SK-N-SH treated with all-trans-retinoic acid at 6 μM for 48 hours (cell line): ENCODE measurements at places on chromosomes 16 and 17.

DNA sequence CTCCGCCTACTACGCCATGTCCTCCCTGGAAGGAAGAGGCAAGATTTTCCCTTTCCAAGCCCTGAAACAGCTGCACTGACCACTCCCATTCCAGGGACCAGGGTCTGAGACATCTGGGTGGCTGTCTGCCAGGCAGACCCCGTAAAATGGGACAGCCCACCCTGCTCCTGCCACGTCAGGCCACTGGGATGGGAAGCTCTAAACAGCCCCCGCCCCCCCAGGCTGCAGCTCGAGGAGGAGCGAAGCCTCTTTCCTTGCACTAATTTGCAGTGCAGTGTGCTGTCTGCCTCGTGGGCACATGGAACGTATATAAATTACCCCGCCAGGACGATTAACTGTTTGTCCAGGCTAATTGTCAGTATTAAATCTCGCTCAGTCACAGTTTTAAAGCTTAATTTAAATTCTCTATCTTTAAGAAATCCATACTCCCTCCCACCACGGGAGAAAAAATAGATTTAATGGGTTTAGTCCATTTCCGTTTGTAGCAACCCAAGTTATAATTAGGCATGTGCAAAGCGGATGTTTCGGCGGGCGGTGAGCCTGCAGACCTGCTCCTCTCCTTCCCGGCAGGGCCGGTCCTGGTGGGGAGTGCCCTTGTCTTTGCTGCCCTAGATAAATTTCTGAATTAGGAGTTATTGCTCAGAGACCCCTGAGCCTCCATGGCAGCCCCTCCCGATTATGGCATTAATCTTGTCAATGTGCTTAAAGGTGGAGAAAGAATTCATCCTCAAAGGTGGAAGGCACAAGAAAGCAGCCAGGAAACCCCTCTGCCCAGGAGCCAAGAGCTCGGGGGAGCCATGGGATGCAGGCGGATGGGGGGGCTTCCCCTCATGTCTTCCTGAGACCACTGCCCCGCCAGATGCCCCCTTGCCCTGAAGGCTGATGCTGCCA lies 268.0 kb upstream of the TNRC6C start:
- peak; percentile 59 for ATAC-seq

GRCh38 chr16:49969091-49970030 lies 55.7 kb upstream of the CNEP1R1 start:
- ATAC-seq, result no peak

DNA sequence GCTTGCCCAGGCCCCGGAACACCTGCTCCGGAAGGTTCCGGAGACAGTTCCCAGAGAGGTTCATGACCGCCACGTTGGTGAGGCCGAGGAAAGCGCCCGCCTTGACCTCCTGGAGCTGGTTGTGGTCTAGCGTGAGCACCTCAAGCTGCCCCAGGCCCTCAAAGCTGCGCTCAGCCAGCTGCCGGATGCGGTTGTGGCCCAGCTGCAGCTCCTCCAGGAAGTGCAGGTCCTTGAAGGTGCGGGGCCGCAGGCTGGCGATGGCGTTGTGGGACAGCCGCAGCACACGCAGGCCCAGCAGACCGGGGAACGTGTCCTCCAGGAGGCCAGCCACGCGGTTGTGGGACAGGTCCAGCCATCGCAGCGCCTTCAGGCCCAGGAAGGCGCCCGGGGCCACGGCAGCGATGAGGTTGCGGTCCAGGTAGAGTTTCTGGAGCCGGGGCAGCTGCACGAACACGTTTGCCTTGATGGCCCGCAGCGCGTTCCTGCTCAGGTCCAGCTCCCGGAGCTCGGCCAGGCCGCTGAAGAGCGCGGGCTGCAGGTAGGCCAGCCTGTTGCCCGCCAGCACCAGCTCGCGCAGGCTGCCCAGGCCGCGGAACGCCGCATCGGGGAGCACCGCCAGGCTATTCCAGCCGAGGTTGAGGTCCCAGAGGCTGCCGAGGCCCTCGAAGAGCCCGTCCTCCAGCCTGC lies 2.1 kb downstream of the IGFALS start:
- ATAC-seq, result no peak

- peak; percentile 55 for ATAC-seq
Observed at GRCh38 chr17:20008242-20009051, 712 bp upstream of the SPECC1 start.

- no peak for ATAC-seq
Observed at GRCh38 chr17:34537445-34537844, 41.9 kb upstream of the TMEM132E start.

- ATAC-seq, result no peak
Observed at GRCh38 chr16:77585379-77586251, 136.7 kb upstream of the NUDT7 start.

DNA sequence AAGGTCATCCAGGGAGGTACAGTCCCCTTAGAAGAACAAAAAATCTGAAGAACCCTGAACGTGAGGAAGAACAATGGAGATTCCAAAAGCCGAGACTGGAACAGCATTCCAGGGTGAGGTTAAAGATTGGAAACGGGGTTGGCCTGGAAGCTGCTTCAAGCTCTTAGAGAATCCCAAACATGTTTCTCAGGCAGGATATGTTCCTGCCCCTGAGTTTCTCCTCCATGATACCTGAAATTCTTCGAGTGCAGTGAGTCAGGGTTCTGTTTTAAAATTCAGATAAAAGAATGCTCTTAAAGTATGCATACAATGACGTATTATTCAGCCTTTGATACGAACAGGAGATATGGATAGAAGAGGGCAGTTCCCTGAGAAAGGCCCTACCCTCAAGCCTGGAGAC lies 293.1 kb downstream of the HS3ST3B1 start:
- ATAC-seq, result no peak

DNA sequence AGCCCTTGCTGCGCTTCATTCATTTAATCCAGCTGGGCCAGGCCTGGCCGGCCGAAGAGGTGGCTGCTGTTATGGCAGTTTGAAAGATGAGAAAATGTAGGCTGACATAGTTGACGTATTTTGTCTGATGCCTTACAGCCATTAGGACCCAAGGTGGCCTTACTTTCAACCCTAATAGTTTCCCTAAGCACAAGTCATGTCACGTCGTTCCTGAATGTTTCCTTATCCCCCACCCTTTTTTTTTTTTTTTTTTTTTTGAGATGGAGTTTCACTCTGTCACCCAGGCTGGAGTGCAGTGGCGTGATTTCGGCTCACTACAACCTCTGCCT lies 307 bp upstream of the GOT2 start:
- ATAC-seq, result no peak

- ATAC-seq, result no peak
Observed at GRCh38 chr17:48392857-48393256, 37.2 kb downstream of the SKAP1 start.

- peak; percentile 98 for ATAC-seq
Observed at GRCh38 chr17:29240968-29241963, 5.4 kb upstream of the CRYBA1 start.

- ATAC-seq, result no peak
Observed at GRCh38 chr16:86307514-86307903, 202.8 kb upstream of the FOXF1 start.

- ATAC-seq, result no peak
Observed at GRCh38 chr16:85774136-85774535, 23.2 kb upstream of the C16orf74 start.

GRCh38 chr16:19384656-19385055 lies 33.0 kb upstream of the TMC5 start:
- no peak for ATAC-seq

DNA sequence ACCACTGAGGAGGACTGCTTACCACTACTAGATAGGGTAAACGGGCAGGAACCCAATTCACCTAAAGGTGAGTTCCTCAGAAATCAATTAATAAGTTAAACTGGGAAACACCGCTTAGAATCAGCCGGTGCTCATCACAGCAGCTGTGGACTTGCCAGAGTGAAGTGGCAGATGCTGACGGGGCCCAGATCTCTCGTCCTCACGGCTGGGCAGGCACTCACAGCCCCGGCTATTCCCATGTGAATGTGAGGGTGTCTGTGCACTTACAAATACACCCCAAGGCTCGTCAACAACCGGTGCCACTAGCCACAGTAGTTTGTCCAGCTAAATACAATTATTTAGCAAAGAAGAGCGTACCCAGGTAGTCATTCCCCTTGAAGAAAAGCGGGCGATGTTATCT lies 29.7 kb downstream of the MBTPS1 start:
- no peak for ATAC-seq

DNA sequence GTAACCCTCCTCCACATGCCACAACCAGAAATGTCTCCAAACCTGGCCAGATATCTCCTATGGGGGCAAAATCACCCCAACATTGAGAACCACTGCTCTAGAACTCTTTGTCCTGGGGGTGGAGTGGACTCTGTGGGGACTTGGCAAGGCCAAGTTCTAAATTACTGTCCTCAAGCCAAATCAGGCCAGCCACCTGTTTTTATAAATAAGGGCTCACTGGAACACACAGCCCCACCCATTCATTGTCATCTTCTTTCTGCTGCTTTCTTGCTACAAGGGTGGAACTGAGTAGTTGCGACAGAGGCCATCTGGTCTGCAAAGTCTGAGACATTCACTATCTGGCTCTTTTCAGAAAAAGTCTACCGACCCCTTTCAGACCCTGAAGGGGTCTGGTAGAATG lies 26.8 kb upstream of the TMEM220 start:
- ATAC-seq, result no peak

DNA sequence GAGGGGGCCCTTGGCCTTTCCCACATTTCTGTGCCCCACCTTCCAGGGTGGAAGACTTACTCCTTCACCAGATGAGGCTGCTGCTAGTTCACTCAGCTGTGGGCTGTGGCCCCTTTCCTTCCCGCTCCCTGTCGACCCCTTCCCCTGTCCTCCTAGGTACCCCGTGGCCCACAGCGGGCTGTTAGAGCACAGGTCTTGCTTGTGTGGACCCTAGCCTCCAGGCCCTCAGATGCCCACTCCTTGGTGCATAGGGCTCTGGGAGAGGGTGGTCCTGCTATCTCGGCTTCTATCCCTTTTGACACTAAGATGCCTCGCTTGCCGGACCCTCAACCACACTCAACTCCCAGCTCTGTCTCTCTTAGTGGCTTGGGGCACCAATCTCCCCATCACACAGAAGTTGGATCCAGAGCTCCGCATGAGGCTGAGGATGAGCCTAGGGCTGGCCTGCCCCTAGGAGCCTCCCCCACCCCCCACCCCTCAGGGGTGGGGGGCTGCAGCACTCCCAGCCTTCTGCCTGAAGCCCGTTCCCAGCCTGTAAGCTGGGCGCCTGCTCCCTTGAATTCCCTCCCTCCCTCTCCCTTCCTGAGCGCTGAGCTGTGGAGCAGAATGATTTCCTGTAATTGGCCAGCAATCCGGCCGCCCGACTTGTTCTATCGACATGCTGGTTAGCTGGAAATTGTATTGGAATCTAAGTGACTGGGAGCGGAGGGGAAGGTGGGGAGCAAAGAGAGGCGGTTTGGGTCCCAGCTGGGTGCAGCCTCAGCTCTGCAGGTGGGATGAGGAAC lies 30.9 kb downstream of the DCAKD start:
- ATAC-seq, result no peak

DNA sequence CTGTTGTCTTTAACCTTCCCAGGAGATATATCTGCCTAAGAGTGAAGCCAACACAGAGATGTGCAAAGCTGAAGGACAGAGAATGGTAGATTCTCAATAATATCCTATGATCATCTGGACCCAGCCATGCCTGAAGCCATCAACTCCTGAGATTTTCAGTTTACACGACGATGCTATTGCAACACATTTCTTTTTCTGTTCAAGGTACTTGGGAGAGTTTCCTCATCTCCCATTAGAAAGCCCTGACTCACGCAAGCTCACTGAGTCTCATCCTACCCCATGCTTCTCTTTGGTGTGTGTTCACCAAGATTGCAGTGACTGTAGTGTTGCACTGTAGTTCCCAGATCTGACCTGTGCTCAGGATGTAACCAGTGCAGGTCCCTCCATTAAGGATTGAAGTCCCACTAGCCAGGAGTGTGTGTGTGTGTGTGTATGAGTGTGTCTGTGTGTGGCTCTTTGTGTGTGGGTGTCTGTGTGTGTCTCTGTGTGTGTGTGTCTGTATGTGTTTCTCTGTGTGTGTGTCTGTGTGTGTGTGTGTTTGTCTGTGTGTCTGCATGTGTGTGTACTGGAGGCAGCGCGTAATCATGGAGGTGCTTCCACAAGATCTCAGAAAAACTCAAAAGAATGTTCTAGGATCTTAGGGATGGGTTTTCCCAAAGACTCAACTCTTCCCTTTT lies 15.5 kb downstream of the CES1 start:
- no peak for ATAC-seq

GRCh38 chr17:9557161-9557755 lies 18.4 kb downstream of the STX8 start:
- ATAC-seq, result no peak

DNA sequence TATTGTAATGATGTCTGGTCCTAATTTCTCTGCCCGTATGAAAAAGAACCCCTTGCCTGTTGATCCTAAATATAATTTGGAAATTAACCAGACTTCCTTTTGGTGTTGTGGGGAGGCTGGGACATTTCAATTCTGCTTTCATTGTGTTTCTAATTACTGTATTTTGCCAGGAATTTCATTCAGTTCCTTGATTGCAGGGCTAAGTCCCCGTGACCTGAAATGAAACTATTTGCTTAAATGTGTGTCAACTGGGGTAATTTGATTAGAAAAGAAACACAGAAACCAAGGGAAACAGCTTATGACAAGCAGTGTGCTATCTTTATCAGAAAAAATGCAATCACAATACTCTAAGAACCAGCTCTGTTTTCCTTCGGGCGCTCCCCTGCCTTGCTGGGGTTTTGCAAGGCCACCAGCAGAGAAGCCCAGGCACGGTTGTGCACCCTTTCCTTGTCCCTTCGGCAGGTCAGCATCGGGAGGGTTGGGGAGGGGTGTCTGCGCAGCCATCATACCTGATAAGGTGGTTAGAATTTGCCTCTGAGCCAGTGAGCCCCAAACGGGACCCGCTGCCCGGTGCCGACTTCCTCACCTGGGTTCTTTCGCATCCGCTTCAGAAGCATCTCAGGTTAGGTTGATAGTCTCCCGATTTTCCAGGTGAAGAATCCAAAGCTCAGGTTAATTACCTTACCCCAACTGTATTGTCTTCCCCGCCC lies 19.4 kb downstream of the KLHL36 start:
- ATAC-seq, result peak; percentile 60

DNA sequence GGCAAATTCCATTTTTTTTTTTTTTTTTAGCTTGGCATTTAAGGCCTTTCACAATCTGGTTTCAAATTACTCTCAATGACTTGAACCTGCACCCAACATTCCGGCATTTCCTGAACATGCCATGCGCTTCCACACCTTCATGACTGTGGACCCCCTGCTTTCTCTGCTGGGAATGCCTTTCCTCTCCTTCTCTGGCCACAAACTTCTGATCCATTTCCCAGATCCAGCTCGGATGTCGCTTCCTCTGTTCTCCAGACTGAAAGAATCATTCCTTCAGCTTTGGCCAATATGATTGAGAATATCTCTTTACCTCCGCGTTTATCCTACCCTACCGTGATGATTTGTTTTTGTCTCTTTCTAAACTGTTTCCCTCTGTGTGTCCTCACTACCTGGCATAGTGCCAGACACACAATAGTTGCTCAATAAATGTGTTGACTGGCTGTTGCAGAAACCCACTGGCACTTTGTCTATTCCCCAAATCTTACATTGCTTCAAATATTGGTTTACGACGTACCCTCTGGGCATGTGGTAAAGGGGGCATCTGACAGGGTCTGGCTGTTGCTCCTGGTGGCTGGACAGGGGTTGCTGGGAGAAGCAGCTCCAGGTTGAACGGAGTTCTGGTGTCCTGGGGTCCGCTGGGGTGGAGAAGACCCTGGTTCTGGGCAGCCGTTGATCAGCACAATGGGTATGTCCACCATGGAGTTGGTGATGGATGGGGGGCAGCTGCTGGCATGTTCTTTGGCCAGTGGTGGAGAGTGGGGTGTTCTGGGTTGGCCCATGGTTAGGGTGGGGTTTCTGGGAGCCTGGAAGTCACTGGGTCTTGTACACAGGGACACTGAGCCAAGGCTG lies 14.7 kb downstream of the TNS4 start:
- no peak for ATAC-seq
